ENCODE measurements at places on chromosomes 16 and 17.

GRCh38 chr16:9232102-9232770 lies 140.8 kb downstream of the HAPSTR1 start:
- DNase-seq = no peak

DNA sequence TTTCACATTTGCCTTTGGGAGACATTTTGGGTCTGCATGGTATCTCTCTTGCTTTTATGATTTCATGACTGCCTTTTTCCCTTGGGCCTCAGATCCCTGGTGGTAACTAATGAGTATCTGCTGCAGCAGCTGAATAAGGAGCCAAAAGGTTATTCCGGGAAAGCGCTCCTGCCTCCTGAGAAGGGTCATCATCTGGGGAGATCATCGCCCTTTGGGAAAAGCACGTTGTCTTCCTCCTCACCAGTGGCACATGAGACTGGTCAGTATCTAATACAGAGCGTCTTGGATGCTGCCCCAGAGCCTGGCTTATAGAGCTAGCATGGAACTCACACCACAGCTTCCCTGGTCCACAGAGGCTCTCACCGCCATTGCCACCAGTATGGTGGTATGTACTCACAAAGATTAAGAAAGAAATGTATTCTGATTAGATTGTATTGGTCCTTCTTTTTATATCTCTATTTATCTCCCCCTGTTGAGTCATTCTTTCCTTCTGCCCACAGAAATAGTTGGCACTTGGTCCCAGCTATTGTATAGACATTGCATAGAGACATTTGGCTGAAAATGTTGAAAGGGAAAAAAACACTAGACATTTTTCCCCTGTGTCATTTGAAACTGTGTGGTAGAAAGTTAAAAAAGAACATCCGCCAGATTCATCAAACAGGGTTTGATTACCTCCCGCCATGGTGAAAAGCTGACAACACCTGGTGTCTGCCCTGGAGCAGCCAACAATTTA lies 8.4 kb downstream of the TPPP3 start:
- no peak for DNase-seq

DNA sequence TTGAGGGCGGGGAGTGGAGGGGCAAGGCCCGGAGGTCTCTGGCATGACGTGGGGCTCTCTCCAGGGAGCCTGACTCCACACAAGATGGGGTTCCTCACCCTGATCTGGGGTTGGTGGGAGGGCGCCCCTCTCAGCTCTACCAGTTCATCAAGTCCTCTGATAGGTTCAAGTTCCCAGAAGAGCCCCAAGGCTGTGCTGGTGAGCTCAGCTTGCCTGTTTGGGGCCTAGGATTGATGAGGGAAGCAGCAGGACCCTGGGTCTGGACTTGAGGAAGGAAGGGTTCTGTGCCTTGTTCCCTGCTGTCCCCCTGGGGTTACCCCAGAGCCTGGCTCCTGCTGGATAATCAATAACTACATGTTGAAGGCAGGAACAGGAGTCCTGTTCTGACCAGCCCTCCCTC lies 3.5 kb downstream of the MGAT5B start:
- DNase-seq = no peak

DNA sequence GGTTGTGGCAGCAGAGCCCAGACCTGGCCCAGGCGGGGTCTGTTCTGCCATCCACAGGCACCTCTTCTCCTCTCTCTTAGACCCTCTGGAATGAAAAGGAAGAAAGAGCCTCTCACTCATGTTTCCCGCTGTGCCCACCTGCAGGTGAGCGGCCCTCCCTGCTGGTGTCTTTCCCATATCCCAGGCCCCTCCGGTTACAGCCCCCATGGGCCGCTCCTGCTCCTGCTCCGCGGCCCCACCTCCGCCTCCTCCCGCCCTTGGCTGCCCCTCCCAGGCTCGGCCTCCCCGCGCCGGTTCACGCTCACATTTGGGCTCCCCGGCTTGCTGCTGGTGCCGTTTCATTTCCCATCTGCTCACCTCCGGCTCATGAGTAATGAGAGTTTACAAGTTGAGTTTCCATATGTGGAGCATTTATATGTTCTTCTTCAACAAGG lies 98.7 kb upstream of the SDK2 start:
- no peak for DNase-seq

- DNase-seq = no peak
Measured at GRCh38 chr16:74026373-74027281, 270.0 kb upstream of the PSMD7 start.

GRCh38 chr17:74904687-74905409 lies 11.4 kb upstream of the FADS6 start:
- DNase-seq = no peak

GRCh38 chr16:22751104-22751667 lies 62.8 kb upstream of the HS3ST2 start:
- DNase-seq = no peak

GRCh38 chr17:68296217-68297191 lies 5.2 kb downstream of the ARSG start:
- no peak for DNase-seq

All from fibroblast of skin of left biceps (primary cell).